ENCODE measurements at places on chromosomes 5 and 9.

GRCh38 chr9:136671254-136671614 is 8.5 kb downstream of the EGFL7 start:
- no peak for DNase-seq

- no peak for DNase-seq
Observed at GRCh38 chr9:25936031-25936430, 257.8 kb upstream of the TUSC1 start.

- no peak for DNase-seq
Observed at GRCh38 chr5:80623999-80624398, 30.5 kb upstream of the MSH3 start.

DNA sequence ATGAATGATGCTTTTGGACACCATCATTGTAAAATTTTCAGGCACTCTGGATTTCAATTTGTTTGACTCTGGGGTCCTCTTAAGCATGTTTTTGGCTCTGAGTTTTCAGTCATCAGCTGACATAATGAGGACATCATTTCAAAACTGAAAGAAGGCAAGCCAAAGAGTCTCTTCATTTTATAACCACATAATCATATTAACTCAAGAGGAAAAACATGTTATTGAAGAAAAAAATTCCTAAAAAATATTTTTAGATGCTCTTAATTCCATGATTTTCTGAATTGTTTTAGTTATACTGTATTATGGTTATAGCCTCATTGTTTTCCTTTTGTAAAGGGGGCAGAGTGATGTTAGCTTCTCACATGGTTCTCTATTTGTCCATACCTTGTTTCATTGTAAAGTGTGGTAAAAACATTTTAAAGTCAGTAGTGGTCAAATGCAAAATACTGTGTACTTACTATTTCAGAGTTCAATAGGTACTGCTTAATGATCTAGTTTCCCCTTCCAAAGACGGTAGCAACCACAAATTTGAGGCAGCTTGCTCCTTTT is 472.1 kb downstream of the DMRT2 start:
- no peak for DNase-seq

DNA sequence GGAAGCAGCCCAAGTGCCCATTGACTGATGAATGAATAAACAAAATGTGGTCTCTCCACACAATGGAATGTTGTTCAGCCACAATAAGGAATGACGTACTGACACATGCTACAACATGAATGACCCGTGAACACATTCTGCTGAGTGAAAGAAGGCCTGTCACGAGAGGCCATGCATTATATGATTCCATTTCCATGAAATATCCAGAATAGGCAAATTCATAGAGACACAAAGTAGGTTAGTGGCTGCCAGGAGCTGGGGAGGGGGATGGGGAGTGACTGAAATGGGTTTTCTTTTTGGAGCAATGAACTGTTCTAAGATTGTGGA is 41.4 kb downstream of the BICD2 start:
- peak; percentile 31 for DNase-seq

DNA sequence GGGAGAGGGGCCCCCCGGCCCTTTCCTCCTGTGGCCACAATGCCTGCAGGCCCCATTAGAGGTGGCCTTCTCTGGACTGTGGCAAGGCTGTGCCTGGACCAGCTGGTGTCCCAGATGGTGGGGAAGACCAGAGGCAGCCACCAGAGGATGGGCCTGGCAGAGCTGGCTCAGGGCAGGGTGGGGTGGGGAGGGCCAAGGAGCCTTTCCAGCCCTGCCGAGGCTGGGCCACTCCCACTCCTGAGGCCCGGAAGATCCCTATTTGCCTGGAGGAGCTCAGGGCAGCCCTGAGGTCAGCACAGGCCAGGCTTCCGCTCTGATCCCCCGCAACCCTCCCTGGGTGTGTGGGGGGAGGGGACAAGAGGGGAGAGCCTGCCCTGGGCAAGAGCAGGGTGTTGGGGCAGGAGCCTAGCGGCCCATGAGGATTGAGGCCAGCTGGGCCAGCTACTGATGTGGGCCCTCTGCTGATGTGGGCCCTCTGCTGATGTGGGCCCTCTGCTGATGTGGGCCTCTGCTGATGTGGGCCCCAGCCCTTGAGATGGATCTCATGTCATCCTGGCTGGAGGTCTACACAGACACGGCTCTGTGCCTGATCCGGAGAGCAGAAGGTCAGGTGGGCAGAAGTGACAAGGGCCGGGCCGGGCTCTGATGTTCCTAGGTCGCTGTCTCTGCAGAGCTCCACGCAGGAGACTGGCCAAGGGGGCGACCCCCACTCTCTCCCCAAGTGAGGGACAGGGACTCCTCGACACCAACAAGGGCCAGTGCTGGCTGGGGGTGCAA is 6.0 kb downstream of the MRPS2 start:
- DNase-seq: no peak

GRCh38 chr5:138541511-138542179 is 1.4 kb downstream of the ETF1 start:
- no peak for DNase-seq

DNA sequence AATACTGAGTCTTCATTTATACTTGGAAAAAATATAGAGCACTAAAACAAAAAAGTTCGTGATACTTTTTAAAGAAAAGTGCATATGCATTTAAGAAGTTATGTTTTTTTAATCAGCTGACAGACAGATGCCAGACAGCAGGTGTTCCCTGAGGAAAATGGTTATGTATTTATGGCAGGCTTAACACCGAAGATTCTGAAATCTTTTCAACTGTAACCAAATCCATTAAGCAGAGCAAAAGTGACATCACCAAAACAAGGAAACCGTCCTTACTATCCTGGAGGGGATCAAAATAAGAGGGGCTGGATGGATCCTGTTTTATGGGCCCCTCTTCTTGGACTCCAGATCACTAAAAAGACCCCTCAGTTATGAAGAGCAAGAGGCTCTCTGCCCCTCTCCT is 404.9 kb upstream of the ADAMTS16 start:
- no peak for DNase-seq

DNA sequence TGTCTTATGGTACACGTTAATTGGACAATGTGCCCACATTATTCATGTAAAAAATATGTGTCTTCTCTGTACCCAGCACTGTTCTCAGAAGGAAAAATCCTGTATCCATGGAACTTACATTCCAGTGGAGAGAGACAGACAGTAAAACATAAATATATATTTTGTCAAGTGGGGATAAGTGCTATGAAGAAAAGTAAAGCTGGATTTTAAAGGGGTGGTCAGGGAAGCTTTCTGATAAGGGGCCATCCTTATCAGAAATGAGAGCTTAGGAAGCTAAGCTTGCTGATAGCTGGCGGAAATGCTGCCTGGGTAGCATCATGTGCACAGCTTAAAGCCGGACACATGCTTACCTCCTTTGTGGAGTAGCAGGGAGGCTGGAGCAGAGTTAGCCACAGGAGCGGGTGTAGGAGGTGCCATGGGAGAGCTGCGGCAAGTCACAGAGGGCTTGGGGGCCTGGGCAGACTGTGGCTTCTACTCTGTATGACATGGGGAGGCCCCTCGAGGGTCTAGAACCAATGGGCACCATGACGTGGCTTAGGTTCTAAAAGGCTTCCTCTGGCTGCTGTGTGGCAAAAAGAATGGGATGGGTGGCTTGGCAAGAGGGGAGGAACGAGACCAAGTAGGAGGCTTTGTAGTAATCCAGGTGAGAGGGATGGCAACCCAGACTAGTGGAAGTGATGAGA is 141.7 kb downstream of the FGF1 start:
- no peak for DNase-seq

DNA sequence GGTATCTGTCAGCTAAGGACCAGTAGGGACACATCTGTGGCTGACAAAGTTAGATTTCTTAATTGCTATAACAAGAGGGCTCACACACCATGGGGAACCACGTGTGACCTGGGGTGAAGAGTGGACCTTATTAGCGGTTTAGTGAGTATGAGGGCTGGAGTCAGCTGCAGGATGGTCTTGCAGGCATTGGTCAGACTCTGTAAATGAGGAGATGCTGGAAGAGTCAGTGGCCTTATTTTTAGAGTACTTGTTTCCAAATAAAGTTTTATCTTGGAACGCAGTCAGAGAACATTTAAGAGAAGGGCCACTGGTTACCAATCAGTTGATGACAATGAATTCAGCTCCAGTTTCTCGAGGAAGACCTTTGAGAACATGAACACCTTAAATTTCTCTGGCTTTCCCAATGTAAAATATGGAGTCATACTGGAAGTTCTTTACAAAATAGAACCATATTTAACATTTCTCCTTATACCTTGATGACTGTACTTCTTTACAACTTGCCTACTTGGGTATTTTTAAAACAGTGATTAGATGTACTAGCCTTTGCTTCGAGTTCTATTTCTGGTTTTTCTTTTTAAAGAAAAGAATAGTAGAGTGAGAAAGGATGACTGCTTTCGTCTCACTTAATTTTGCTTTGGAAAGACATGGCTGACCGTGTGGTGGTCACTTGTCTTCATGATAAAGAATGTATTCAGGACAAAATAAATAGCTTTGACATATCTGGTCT is 185.9 kb upstream of the S1PR3 start:
- DNase-seq: no peak

DNA sequence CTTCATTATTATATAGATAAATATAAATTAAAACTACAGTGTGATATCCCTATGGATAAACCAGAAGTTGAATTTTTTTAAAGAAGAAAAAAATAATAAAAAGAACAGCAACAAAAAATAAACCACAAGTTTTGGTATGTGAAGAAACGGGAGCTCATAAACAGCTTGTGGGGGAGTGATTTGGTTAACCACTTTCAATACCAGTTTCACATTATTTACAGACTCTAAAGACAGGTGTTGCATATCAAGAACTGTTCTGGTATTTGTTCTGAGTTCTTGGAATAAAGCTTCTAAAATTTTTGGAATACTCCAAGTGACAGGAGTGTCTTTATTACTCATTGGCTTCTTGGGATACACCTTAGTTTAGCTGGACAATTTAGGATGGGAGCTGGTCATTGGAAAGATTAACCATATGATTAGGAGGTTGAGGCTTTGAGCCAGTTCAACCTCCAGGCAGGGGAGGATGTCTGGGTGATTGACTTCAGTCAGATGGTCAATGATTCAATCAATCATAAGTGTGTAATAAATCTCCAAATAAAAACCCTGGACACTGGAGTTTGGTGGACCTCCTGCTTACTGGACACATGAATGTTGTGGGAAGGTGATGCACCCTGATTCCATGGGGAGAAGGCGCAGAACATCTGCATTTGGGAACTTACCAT is 2223.1 kb upstream of the C9orf72 start:
- DNase-seq: no peak

- DNase-seq: no peak
Observed at GRCh38 chr9:27189426-27189825, 80.4 kb downstream of the TEK start.

DNA sequence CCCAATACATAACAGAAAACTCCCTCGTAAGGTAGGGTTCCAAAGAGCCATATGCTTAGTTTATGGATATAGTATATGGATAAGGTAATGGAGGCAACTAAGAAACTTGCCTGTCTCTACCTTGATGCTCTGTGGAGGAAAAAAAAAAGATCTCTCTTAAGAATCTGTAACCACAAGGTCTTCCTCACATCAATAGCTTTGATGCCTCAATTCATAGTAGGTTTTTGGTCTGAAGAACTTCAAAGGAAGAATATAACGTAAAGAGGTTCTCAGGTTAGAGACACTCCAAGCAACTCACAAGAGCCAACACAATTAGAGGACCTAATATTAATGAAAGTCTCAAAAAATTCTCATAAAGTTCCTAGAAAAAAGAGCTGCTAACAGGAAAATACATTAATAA is 140.2 kb downstream of the FBN2 start:
- no peak for DNase-seq

DNA sequence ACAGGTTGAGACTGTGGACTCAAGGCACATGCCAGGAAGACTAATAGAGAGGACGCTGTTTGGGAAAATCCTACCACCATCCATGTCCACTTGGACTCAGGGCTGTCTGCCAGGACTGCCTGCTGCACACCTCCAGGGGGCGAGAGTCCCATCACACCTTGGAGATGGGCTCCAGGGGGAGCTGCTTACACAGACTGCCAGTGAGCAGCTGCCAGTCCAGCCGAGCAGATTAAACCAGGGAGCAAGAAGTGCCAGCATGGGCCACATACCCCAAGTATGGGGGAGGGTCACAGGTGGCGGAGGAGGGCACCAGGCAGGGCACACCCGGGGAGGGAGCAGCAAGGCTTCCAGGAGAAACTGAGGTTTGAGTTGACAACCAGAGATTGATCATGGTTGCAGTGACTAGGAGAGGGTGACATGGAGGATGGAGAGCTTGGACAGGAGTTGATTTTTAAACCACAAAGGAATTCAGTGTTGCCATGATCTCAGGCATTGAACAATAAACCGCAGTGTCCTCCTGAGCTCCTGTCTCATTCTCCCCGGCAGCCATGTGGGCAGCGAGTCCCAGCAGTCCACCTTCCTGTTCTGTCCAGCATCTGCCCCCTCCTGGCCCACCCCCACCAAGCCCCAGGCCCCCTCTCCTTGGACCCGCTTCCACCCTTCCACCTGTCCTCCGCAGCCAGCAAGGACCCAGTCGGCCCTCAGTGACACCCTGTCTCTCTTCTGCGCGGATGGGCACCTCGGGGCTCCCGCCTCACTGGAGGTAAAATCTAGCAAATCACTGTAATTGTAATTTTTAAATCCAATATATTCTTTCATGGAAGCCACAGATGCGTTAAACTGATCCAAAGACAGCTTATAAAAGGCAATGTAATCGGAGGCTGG is 3.1 kb upstream of the VAV2 start:
- no peak for DNase-seq

GRCh38 chr5:89255845-89256463 is 373.0 kb upstream of the MEF2C start:
- peak; percentile 27 for DNase-seq

DNA sequence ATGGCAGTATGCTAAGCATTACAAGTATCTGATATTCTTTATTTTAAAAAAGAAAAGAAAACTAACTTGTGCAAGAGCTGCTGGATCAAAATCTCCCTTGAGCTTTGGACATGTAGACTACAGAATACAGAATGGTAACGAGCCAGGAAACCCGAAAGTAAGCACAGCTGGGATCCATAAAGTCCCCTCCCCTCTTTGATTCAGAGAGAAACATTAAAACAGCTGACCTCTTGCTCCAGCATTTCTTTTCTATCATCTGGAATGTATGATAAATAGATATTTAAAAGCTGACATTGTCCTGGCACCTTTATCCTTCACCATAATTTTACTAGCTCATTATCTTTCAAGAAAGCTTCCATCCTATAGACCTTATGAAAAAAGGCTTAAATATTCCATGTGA is 28.2 kb upstream of the LPAR1 start:
- no peak for DNase-seq

DNA sequence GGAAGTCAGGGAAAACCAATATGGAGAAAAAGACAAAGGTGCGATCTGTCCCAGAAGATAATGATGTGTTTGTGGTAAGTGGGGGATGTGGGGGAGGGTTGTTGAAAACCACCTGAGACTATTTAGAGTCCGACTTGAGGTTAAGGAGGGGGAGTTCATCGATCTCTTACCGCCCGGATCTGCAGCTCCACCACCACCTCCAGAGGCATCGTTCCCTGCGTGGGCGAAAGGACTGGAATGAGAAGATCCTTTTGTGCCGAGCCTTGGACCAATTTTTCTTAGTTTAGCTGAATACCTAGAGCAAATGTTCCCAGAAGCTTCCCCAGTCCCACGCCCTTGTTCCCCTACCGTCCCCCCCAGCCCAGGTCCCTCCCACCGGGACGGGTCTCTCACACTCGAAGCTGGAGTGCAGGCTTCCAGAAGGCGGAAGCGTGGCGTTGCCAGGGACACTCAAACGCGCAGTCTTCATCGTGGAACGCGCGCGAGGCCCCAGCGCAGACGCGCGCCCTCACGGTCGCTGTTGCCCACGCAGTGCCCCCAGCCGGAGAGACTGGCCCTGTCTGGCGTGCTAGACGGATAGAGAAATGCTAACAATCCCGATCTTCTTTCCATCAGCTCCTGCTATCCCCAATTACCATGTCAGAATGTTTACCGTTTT is at the start of gene SPATA6L:
SPATA6L (minus strand) TSS at position 439 of the 658 bp plus-strand sequence; CDS start at position 209, 230 bp downstream.
- no peak for DNase-seq

- peak; percentile 92 for DNase-seq
Observed at GRCh38 chr5:38806775-38807258, 39.0 kb upstream of the OSMR start.

- no peak for DNase-seq
Observed at GRCh38 chr5:155750571-155750970, 576.4 kb upstream of the SGCD start.

Data from GM04503 (cell line).